ENCODE measurements at places on chromosomes 7 and 10.

DNA sequence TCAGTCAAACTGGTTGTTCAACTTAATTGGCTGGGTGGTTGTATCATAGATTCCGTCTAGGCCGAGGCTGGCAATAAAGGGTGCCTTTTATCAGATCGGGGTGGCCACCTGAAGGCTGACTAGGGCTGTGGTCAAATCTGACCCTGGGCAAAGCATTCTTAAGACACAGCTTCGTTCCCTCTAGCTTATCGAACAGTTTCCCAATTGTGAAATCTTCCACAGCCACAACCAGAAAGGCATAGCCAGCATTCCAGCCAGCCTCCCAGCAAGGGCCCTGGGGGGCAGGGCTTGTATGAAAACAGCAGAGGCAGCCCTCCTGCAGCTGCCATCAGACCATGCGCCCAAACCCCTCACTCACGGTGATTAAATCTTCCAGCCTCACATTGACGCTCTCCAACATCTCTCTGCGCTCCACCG, 42.5 kb upstream of the TMEM213 start:
- DNase-seq: no peak

- DNase-seq: no peak
These were observed 200.9 kb downstream of the FAM107B start for GRCh38 chr10:14573666-14574261.

DNA sequence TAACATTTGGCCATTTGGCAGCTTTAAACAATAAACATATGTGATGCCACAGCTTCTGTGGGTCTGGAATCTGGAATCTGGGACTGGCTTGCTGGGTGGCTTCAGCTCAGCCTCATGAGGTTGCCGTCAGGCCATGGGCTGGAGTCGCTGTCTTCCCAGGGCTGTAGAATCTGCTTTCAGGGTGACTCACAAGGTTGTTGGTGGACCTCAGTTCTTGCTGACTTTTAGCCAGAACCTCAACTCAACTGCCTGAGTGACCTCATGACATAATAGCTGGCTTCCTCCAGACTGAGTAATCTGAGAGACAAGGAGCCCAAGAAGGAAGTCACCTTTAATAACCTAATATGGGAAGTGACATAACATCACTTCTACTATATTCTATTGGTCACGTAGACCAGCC, 44.6 kb upstream of the TSPAN13 start:
- no peak for DNase-seq

DNA sequence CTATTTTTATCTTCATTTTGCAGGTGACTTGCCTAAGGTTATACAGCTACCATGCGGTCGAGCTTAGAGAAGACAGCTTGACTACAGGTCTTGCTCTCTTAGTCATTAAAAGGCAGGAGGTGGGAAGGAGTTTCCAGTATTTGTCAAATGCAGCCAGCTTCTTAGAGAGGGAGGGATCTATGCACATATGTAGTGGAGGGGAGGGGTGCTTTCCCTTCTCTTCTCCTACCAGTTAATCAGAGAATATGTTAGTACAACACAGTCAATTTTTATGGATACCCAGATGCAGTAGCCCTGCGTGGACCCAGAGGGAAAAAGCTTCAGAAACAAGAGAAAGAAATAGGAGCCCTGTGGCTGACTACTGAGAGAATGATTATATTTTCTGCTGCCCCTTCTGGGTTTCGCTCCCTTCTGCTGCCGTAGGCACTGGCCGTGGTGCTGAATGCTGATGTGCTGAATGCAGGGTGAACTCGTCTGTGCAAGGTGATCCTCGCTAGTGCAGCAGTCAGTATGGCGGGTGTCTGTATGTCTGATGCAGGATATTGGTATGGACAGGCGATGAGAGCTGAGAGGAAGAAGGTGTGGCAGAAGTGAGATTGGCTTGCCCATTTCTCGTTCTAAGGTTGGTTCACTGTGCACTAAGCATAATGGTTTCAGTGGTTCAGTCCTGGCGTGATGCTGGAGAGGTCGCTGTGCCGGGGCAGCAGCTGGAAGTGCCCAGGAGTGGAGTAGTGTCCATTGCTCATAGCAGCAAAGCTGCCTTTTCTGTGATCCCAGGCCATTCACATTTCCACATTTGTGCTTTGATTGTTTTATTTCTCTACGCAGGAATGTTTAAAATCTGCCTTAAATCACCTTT, 189.2 kb upstream of the PODXL start:
- no peak for DNase-seq

- no peak for DNase-seq
These were observed 1.1 kb upstream of the SLC25A13 start for GRCh38 chr7:96322847-96323461.

DNA sequence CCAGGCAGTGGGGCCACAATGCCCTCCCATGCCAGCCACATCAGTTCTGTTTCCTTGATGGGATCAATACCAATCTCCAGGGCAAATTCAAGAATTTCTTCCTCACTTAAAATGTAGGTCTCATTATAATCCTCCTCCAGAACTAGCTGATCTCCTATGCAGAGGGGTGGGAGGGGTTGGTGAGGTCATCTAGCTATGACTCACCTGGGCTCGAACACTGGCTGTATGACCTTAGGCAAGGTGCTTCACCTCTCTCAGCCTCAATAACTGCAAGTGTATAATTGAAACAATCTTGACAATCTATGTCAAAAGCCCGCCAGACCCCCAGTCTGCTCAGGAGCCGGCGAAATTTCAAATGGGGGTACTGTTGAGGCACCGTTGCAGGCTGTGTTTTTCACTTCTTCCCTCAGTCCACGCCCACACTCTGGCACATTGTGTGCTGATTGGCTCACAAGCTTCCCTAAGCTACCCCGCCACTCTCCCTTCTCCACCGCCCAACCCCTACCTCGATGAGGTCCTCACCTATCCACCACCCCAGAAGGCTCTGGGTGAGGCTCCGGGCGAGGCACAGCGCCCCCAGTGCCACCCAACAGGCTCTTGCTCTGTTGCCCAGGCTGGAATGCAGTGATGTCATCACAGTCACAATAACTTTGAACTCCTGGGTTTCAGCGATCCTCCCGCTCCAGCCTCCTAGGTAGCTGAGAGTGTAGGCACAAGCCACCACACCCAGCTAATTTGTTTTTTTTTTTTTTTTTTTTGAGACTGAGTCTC, 70.5 kb downstream of the ZNF22 start:
- no peak for DNase-seq

DNA sequence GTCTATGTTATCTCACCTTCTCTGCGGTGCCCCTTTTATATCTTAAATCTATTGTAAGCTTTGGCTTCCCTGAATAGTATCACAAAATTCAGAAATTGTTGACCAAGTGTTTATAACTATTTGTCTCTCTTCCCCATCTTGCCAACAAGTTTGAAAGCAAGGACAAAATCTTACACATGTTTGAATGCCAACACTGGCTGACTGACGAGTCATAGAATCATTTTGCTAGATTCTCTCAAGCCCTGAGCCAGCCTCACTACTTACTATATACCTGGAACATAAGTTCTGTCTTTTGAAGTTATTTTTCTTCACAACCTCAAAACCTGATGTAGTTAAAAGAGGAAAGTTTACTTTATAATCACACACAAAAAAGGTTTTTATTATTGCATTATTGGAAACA, 700.7 kb downstream of the PHTF2 start:
- DNase-seq: no peak

- no peak for DNase-seq
These were observed 797.3 kb downstream of the XPNPEP1 start for GRCh38 chr10:109126016-109126415.

GRCh38 chr10:43471935-43472720, 35.2 kb downstream of the ZNF487 start:
- no peak for DNase-seq

- DNase-seq: no peak
These were observed 94.8 kb upstream of the AFAP1L2 start for GRCh38 chr10:114499116-114499515.

Data from stimulated activated naive CD4-positive, alpha-beta T cell treated with Interleukin-2 at 50 U/mL for 16 hours (primary cell).